ENCODE measurements at places on chromosomes 6 and 20.

GRCh38 chr20:44772636-44773035, 27.0 kb downstream of the KCNK15 start:
- DNase-seq, result no peak

DNA sequence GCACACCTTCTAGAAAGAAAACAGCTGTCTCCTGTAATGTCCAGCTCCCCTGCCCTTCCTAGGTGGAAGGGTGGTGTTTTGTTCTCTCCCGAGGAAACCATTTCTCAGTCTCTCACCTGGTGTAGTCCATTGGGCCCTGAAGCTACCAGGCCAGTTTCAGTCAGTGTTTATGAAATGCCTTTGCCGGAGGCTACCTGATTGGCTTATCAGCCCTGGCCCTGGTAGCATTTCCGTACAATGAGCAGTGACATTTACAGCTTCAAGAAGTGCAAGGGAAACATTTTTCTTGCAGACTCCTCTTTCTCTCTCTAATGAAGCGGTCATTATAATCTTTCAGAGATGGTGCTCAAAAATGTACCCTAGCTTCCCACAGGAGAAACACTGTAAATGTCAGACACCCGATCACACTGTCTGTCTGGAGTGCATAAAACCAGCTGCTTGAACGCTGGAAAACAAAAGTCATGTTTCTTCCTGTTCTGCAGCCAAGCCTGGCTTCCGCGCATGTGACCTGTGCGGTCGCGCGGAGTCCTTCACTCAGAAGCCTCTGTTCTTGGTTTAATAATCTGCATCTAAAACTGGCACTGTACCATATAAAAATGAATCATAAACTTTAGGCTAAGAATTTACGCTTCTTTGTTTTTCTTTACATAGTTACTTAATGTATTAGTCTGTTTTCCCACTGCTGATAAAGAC, 28.4 kb upstream of the SAYSD1 start:
- DNase-seq, result no peak

DNA sequence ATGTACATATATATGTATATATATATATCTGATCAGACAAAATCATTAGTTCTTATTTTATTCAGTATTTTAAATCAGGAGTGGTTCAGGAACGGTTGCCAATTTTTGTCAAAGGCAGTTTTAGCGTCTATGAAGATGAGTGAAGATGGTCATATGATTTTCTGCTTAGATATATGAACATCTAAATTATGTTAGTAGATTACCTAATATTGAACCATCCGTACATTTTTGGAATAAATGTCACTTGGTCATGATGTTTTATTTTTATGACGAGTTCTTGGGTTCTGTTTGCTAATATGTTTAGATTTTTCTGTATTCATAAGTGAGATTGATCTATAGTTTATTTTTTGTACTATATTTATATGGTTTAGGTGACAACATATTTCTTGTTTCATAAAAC, 3.3 kb downstream of the TMEM244 start:
- DNase-seq, result no peak

DNA sequence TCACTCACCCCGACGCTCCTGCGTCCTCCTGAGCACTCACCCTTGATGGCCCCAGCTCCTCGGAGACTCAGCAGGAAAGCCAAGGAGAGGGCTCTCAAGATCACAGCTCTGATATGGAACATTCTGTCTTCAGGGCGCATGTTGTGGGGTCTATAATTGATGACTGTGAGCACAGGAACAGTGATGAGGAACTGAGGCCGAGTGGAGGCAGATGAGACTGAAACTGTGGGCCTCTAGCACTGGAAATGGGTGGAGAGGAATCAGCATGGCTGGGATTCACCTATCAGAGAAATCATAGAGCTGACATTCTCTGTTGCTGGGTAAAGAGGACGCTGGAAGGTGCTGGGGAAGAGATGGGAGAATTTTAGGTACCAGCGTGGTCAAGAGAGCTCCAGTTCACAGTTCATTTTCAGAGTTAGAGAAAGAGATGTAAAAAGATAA, at the start of gene HLA-DPA1:
HLA-DPA1 (minus strand) TSS at position 219 of the 441 bp plus-strand sequence.
- peak; percentile 61 for DNase-seq

GRCh38 chr6:145116591-145117178, 618.6 kb downstream of the EPM2A start:
- DNase-seq, result no peak

DNA sequence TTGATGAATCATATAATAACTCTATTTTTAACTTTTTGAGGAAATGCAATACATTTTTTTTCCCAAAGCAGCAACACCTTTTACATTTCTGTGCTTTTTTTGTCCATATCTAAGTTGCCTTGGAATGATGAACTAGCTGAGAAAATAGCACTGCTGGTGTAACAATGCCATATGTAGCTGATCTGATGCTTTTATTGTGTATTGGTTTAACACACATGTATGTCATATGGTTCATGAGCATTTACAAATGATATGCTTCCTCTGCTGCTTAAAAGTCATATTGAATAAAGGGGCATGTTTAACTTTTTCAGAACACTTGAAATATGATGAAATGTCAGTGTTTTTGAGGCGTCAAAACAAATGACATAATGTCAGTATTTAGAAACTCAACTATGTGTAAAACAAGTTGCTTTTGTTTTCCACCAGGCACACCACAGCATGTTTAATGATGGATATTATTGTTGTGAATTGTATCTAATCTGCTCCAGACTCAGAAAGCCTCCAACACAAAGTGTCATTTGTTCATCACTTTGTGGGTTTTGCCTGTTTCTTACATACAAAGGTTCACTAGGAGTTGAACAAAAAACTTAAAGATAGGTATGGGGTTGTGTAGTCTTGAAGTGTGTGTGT, 775.8 kb upstream of the FLRT3 start:
- no peak for DNase-seq

GRCh38 chr20:19129306-19129705, 83.1 kb upstream of the SLC24A3 start:
- no peak for DNase-seq

DNA sequence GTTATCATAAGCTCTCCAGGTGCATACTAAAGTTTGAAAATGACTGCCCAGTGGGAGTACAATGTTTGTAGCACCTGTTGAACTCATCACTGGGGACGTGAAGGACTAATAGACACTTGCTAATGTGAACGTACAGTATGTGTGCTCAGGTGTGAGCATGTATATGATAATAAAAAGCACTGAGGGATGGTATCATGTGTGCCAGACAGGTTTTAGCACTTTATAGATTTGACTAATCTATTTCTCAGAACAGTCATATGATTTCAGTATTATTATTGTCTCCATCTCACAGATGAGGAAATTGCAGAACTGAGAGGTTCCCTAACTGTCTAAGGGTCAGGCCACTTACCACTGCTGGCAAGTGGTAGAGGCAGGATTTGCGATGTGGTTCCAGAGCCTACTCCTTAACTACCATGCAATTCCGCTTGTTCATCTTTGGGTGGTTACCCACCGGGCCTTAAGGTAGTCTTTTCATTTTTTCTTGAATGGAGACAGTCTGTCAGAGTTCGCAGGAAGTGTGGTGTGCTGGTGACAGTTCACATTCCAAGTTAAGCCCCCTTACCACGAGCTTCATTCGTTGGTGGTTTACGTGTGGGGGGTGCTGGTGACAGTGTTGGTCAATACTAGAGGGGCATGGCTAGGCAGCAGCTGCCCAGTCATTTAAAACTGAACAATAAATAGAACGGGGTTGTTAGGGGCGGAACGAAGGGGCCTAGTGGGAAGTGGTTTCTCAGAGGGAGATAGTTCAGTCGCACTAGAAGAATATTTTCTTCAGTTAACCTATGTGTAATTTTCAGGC, 46.8 kb downstream of the RREB1 start:
- no peak for DNase-seq

DNA sequence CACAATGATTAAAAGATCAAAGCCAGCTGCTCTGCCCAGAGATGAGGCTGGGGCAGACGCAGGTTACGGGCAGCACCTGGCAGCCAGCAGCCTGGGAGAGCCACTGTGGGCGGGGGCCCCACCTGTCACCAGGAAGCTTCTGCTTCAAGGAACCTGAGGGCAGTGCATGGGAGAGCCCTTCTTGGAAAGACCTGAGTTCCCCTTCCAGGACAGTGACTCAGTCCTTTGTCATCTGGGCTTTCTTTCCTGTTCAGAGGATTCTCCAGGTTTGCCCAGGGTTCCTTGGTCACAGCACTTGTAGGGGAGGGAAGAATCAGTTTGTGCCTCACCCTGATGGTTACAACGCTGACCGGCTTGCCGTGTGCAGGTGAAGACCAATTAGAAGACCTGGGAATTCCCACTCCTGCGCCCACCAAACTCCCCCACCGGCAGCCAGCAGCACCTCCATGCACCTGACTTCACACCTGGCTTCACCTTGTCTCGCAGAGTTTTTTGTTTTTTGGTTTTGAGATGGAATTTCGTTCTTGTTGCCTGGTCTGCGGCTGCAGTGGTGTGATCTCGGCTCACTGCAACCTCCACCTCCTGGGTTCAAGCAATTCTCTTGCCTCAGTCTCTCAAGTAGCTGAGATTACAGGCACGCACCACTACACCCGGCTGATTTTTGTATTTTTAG, 2.0 kb downstream of the ZBP1 start:
- no peak for DNase-seq

- no peak for DNase-seq
These were observed 23.1 kb downstream of the FIG4 start for GRCh38 chr6:109714166-109714565.

DNA sequence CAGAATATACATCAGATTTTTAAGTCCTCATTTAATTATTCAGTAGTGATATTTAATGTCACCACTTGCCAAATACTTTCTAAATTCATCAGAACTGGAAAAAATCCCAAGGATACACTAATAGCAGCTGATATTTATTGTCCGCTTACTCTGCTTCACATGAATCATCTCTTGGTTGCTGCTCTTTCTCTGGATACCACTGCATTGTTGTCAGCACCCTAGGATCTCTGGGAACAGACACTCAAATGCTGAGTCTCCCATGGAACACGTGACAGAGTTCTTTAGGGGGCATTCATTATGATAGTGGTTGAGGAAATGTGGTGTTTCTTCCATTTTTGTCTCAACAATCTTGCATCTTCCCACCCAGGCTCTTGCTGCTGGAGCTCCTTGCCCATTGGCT, 318.0 kb downstream of the RFPL4B start:
- no peak for DNase-seq

GRCh38 chr20:6381887-6382286, 259.1 kb upstream of the FERMT1 start:
- DNase-seq, result no peak

DNA sequence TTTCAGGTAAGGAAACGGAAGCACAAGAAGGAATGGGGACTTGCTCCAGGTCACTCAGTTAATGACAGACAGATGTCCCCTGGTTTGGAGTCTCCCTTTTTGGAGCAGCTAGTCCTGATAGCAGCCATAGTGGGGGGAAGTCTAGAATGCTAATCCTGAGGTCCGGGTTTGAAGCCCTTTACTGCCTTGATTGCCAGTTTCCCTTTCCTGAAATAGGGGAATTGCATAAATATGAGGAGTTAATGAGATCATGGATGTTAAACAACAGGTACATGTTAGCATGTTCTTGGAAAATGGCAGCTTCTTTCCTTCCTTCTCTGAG, 341 bp upstream of the TTPAL start:
- DNase-seq, result no peak

- DNase-seq, result no peak
These were observed 230.1 kb upstream of the SUPT3H start for GRCh38 chr6:45607798-45608197.

DNA sequence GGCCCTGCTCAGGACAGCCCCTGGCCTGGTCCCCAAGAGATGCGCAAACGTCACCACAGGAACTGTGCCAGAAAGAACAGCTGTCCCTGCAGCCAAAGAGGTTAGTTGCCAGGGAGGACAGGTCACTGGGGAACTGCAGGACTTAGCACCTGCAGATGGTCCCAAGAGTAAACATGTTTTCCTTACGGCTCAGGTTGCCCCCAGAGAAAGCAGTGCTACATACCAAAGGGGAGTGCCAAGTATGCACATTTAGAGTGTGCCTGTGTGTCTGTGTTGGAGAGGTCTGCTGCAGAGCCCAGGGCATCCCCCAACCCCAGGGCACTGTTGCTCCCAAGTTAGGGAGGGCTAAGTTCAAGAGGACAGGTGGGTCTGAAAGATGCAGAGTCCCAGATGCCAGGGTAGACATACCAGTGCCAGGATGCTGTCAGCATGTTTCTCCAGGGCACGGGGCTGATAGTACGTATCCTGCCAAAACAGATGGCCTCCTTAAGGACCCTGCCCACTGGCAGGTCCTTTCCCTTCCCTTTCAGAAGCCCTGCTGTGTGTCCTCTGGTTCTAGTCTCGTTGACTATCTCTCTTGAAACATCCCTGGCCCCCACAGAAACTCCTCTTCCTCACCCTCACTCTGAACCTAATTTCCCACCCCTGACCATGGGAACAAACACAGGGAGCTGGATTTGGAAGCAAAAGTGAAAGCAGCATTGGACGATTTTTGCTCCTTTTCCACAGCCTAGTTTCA, 1.3 kb downstream of the ABHD16A start:
- DNase-seq, result no peak

GRCh38 chr6:164013480-164014208, 599.1 kb downstream of the QKI start:
- DNase-seq, result no peak

GRCh38 chr20:3277686-3278465, 38.9 kb upstream of the SLC4A11 start:
- no peak for DNase-seq

GRCh38 chr6:102051001-102051400, 657.5 kb downstream of the GRIK2 start:
- DNase-seq, result no peak

DNA sequence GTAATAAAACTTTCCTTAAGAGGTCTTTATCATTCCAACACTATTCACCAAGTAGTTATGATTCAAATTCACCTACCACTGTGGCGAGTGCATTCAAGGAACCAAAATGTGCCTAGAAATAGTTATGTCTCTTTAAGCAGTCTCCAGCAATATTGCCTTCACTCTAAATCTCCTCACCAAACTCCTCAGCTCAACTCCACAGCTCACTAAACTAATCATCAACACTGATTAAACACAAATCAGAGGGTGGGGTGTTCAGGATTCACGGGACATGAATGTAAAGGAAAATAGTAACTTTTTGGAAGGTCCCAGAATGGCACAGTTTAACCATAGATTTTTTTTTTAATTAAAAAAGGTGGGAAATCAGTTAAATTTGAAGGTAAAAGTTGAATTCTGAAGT, 70.5 kb upstream of the THEMIS start:
- no peak for DNase-seq

DNA sequence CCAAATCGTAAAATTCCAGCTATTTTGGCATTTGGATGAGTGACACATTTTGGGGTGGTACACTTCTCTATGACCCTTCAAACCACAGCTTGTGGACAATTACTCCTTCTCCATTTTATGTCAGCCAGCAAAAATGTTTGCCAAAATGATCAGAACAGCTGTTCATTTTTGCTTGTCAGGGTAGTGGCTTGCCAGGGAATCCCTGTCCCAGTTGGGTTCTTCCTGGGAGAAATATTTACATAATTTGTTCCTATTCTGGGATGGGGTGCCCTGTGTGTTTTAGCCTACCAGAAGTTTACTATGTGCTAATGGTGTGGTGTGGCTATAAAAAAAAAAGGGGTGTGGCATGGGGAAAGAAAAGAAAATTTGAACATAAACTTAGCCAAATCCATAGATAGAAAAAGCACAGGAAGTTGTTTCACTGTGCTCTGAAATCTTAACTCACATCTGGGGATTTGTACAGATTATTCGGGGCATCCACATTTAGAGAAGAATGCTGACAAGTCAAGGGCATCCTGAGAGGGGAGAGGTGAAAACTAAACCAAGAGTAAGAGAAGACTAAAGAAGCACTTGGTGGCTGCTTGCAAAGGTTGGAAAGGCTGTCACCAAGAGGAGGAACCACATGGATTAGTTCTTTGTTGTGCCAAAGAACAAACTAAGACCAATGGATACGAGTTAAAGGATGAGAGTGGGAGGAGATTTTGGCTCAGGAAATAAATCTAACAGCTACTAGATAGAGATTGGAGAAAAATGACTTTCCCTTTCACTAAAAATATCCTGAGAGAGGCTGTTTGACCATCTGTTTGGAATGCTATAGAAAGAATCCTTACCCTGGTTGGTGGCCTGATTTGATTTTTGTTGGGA, 55.2 kb upstream of the RBM24 start:
- DNase-seq, result peak; percentile 44

Measured in cerebellum (tissue), 4 donors.